ENCODE measurements at places on chromosomes 7 and 10.
A peak's percentile ranks its signal among the peaks of the same experiment; 100 is the strongest.

DNA sequence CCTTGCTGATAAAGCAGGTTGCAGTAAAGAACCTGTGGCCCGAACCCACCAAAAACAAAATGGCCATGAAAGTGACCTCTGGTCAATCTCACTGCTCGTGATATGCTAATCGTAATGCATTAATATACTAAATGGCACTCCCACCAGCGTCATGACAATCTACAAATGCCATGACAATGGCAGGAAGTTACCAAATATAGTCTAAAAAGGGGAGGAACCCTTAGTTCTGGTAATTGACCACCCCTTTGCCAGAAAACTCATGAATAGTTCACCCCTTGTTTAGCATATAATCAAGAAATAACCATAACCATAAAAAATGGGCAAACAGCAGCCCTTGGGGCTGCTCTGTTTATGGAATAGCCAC lies 1139.4 kb upstream of the LRRN3 start:
- no peaks in the 10 kb centered on the region for H3K36me3 ChIP-seq
- no peak overlapping the region for H3K4me3 ChIP-seq

DNA sequence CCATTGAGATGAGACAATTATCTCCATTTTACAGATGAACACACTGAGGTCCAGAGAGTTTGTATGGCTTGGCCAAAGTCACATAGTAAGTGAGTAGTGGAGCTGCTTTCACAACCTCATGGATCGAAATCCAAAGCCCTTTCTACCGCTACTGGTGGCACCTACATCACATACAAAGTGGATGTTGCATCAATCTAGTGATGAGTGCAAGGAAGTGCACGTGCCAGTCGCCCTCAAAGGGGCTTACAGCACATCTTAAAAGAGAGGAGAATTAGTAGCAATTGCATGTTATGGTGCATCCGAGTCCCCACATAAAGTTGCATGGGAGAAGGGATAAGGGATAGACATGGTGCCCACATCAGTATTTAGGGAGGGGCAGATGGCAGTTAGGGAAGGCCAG lies 31.0 kb upstream of the GPR26 start:
- H3K4me1 ChIP-seq: no peaks in the 10 kb centered on the region
- DNase-seq: no peak
- no peaks in the 10 kb centered on the region for H3K36me3 ChIP-seq
- H3K27ac ChIP-seq: no peak overlapping the region

GRCh38 chr10:23408330-23408976 lies 30.4 kb upstream of the OTUD1 start:
- no peaks in the 10 kb centered on the region for H3K27me3 ChIP-seq
- no peaks in the 10 kb centered on the region for H3K36me3 ChIP-seq
- H3K4me3 ChIP-seq: no peak overlapping the region

DNA sequence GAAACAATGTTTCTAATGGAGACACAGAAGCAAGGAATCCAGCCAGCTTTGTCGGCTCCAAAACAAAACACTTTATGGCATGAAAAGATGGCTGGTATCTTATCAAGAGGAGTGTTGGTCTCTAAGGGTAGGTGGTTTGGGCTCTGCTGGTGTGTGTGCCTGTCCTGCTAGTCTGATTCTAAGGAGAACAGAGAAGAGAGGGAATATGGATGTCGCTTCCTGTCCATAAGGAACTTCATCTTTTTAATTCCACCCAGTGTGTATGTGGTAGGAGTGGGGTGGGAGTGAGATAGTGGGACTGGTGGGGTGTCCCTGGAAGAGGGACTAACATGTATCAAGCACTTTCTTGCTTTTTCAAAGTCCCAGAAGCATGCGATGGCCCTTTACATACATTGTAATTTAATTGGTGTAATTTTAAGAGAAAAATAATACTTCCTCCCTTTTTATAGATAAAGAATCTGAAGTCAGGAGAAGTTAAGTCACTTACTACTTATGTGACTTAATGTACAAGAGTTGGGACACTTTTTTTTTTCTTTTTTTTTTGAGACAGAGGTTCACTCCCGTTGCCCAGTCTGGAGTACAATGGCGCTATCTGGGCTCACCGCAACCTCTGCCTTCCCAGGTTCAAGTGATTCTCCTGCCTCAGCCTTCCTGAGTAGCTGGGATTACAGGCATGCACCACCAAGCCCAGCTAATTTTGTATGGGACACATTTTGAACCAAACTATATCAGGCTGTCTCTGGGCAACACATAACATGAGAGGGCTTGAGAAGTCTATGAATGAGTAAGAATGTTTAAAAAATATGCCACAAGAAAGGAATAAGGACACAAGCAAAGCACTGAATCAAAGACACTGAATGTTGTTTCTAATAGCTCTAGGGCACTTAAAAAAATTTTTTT lies 18.8 kb downstream of the NT5C3A start:
- no peak for DNase-seq
- no peaks in the 10 kb centered on the region for H3K27me3 ChIP-seq
- H3K36me3 ChIP-seq: peaks cover 4% of the 10 kb centered on the region
- H3K27ac ChIP-seq: no peak overlapping the region
- peaks cover 59% of the 10 kb centered on the region for H3K4me1 ChIP-seq

- H3K4me3 ChIP-seq: no peak overlapping the region
- no peak overlapping the region for H3K27ac ChIP-seq
- no peak for DNase-seq
Observed at GRCh38 chr7:143223784-143224183, 1.9 kb downstream of the TAS2R40 start.

DNA sequence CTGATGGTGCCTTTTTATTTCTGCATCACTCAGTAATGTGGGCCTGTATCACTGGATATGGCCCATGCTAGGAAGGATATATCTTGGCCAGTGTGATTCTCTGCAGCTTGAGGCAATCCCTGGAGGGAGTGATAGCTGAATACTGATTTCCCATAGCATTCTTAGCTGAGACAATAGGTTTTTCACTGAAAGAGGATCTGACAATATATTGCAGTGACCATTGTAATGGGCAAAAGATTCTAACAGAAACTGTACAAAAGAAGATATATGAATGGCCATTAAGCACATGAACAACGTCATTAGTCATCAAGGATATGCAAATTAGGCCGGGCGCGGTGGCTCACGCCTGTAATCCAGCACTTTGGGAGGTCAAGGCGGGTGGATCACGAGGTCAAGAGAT lies 117.8 kb downstream of the KAT6B start:
- no peaks in the 10 kb centered on the region for H3K36me3 ChIP-seq
- DNase-seq: no peak
- no peak overlapping the region for H3K4me3 ChIP-seq
- H3K27ac ChIP-seq: no peak overlapping the region
- H3K4me1 ChIP-seq: no peaks in the 10 kb centered on the region

- no peak overlapping the region for H3K4me3 ChIP-seq
- DNase-seq: no peak
- H3K27ac ChIP-seq: no peak overlapping the region
- peaks cover 7% of the 10 kb centered on the region for H3K36me3 ChIP-seq
Observed at GRCh38 chr10:68501691-68502090, 25.6 kb downstream of the SLC25A16 start.

GRCh38 chr7:88205179-88205578 lies 14.7 kb downstream of the SRI start:
- H3K4me1 ChIP-seq: no peaks in the 10 kb centered on the region
- H3K4me3 ChIP-seq: no peak overlapping the region
- H3K27ac ChIP-seq: no peak overlapping the region
- peaks cover 38% of the 10 kb centered on the region for H3K36me3 ChIP-seq

- H3K4me1 ChIP-seq: peaks cover 3% of the 10 kb centered on the region
- H3K27ac ChIP-seq: no peak overlapping the region
- H3K4me3 ChIP-seq: no peak overlapping the region
- peaks cover under 1% of the 10 kb centered on the region for H3K36me3 ChIP-seq
- no peak for DNase-seq
Observed at GRCh38 chr10:112775892-112776674, 174.0 kb upstream of the TCF7L2 start.

DNA sequence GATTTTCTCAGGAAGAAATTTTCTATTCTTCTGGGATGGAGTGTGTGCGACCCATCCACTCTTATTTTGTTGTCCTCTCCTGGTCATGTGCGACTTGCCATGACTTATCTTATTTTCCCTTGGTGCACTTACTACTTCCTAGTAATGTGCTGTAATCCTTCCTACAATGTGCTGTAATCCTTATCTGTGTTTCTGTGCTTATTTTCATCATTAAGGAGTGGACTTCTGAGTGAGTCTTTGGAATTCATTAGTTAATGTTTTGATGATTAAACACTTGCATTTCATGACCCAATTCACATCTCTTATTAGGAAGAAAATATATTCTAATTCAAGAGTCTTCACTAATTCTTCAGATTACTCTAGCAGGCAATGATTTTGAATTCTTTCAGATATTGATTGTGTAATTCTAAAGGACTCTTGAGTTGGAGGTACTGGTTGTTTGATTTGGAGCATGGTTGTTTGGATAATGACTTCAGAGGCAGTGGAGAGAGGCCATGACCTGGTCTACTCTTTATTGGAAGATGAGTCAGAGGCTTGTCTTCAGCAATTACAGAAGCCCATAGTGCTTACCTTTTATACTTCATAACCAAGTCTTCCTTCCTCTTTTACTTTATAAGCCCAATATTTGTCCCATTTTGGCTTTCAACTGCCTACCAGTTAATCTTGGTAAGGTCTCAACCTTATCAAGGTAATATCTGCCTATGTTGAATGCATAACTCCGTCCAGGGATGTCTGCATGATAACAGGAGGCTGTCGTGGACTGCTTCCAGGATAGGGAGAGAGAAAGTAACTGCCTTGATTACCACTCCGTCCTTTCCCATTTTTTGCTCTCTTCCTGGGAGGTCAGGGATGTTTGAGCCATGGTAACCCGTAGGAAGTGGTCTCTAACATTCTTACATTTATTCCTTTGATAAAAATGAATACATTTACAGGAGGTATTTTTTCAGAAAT lies 278.3 kb upstream of the SP8 start:
- no peak overlapping the region for H3K27ac ChIP-seq
- no peak overlapping the region for H3K4me3 ChIP-seq
- DNase-seq: no peak
- H3K4me1 ChIP-seq: no peaks in the 10 kb centered on the region
- no peaks in the 10 kb centered on the region for H3K36me3 ChIP-seq

DNA sequence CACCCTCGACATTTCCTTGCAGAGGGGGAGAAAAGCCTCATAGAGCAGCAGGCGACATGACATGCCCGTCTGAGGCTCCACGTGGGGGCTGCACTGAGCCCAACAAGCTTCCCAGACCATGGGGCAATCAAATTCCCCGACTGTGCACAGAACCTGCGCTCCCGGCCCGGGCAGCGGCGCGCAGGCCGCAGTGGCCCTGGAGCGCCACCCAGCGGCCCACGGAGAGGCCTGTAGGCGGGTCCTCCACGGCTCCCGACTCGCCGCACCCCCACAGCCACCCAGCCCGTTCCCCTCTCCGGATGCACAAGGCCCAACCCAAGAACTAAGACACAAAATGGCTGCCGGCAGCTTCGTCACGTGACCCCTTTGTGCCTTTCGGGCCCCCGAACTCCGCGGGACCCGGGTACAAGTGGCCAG lies 816 bp downstream of the EPC1 start:
- DNase-seq: peak; percentile 98
- H3K36me3 ChIP-seq: peaks cover 4% of the 10 kb centered on the region
- H3K27me3 ChIP-seq: no peaks in the 10 kb centered on the region
- peak overlapping the region; percentile 95 for H3K4me3 ChIP-seq
- H3K27ac ChIP-seq: peak overlapping the region; percentile 100

DNA sequence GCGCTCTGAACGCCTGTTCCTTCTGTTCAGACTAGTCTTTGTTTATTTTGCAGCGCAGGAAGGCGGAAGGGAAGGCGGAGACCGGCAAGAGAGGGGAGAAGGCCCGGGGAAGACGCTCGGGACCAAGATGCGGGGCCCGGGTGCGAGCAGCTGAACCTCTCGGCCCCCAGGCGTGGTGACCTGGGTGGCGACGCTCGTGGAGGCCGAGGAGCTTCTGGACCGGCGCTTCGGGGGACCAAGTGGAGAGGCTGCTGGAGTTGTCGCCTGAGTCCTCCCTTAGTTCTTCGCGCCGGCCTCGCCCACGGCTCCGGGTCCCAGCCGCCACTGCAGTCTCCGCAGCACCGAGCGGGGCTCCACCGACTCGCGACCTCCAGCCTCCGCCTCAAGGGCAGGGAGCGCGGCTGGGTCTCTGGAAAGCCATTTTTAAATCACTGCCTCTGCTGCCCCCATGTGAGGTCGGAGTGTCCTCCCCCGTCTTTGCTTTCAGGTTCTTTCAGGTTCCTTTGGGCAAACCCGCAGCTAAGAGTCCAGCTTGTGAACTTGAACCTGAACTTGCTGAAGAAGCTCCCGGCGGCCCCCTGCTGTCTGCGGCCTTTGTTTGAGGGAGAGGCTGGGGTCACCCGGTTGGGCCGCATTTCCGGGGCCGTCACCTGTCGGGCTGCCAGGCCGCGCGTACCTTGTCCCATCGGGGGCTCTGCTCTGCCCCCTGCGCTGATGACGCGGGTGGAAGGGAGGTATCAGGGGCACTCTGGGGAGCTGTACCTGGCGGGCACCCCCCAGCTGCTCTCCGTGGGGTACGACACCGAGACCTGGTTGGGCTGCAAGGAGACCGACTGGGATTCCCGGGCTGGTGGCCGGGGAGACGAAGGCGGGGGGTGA lies 136.0 kb downstream of the KIF20B start:
- peak; percentile 27 for DNase-seq
- no peak overlapping the region for H3K27ac ChIP-seq
- H3K27me3 ChIP-seq: peaks cover 6% of the 10 kb centered on the region
- H3K36me3 ChIP-seq: no peaks in the 10 kb centered on the region
- H3K4me3 ChIP-seq: peak overlapping the region; percentile 70

DNA sequence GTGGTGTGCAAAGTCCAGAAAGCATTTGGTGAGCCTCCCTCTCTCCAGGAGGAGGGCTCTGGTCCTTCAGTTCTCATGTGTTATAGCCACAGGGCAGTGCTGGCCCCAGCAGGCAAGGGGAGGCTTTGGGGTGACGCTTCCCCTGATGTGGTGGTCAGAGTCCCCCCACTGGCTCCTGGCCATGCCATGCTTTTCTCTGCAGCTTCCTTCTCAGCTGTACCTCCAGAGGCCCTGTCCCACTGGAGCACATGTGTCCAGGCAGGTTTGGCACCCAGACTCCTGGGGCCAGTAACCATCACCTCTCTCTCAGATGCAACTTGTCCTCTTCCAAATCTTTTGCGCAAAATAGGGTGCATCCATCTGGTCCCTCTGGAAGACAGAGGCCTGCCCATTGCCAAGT lies 233.0 kb upstream of the ZNF32 start:
- no peak for DNase-seq
- H3K4me3 ChIP-seq: no peak overlapping the region
- H3K27me3 ChIP-seq: peaks cover 9% of the 10 kb centered on the region
- no peaks in the 10 kb centered on the region for H3K4me1 ChIP-seq
- H3K27ac ChIP-seq: no peak overlapping the region
- H3K36me3 ChIP-seq: no peaks in the 10 kb centered on the region

DNA sequence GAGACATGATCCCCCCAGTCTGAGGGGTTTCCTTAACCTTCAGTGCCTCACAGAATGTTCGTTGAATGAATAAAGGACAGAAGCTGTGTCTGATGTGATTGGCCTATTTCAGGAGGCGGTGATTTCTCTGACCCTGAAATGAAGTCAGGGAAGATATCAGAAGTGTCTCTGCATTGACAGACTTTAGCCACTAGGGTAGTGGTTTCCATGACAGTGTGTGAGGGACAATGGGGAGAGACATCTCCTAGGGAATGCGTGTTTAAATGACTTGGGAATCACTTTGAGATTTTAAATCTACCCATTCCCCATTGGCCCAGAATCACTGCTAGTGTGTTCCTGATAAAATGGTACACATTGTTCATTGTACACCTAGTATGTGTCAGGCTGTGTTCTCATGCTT lies 132.0 kb downstream of the CFAP58 start:
- H3K27ac ChIP-seq: no peak overlapping the region
- DNase-seq: no peak
- no peaks in the 10 kb centered on the region for H3K36me3 ChIP-seq
- peaks cover 12% of the 10 kb centered on the region for H3K4me1 ChIP-seq

Data from common myeloid progenitor, CD34-positive (primary cell).